ENCODE measurements at places on chromosomes 11 and 22.

DNA sequence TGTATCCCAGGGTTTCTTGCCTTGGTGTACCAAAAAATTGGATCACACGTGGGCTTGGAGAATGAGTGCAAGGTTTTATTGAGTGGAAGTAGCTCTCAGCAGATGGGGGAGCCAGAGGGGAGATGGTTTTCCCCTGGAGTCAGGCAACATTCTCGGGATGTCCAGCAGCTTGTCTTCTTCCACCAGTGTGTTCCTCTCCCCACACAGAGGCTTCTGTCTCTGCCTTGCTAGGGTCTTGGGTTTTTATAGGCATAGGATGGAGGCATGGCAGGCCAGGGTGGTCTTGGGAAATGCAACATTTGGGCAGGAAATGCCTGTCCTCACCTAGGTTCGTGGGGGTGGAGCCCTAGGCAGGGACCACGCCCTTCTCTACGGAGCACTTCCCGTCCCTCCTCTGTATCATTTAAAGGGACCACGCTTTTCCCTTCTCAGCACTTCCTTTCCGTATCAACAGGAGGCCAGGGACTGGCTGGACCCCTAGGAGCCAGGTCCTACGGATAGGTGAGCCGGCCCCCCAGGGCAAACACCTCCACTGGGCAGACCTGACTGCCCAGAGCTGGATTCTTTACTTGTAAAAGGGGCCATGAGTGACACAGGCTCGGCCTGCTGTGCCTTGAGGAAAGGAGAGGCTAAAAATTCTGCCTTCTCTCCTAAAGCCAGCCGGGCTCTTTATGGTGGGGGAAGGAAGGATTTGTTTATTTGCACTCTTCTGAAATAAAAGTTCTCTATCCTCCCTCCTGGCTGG, 55.3 kb upstream of the CCDC188 start:
- DNase-seq: peak; percentile 82

- DNase-seq: no peak
Observed at GRCh38 chr22:20116376-20116950, 559 bp downstream of the RANBP1 start.

- DNase-seq: no peak
Observed at GRCh38 chr22:38697425-38698089, 3.2 kb downstream of the JOSD1 start.

- no peak for DNase-seq
Observed at GRCh38 chr11:99098258-99098657, 77.5 kb downstream of the CNTN5 start.

DNA sequence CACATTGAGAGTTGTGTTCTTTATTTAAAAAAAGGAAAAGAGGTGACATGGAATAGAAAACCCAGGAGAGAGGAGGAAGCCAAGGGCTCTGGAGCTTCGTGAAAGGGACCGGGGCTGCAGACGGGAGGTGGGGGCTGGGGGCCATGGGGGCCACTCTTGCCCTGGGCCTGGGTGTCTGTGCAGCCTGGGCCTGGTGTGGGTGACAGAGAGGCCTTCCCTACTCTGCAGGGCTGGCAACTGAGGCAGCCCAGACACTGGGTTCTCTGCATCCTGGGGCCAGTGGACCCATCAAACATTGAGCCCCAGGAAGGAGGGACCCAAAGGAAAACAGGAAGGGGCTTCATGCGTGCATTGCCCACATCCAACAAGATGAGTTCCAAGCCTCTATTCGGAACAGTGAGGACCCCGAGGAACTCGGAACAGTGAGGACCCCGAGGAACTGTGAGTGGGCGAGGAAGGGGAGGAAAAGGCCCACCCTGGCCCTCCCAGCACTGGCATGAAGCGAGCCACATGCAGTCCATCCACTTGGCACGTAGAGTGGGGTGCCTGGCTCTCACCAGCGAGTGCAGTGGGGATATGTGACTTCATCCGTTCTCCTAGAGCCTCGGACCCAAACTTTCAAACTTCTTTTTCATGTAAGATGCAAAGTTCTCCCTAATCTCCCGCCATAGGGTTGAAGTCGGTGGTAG, 1121.6 kb downstream of the BRD1 start:
- no peak for DNase-seq

GRCh38 chr11:96008161-96008720, 84.3 kb upstream of the MTMR2 start:
- no peak for DNase-seq

- no peak for DNase-seq
Observed at GRCh38 chr22:44037519-44038375, 13.6 kb downstream of the PARVB start.

GRCh38 chr11:44950031-44950624, 555 bp downstream of the TP53I11 start:
- DNase-seq: peak; percentile 61

- no peak for DNase-seq
Observed at GRCh38 chr11:34926101-34926830, 9.8 kb downstream of the PDHX start.

DNA sequence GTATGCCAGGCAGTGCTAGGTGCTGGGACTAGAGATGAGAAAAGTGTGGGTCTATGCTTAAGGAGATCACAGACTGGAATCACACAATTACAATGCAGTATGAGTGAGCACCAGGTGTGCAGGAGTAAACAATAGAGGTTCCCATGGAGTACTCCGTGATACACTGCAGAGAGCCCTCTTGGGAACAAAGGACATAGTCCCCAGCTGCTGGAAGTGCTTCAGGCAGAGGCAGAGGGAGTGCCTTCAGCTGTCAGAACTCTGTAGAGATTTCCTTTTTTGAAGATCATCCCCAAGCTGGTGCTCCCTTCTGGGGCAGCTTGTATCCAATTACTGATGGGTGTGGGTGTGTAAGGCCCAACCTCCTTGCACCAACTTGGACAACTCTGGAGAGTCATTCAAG, 143.5 kb upstream of the PLET1 start:
- no peak for DNase-seq

DNA sequence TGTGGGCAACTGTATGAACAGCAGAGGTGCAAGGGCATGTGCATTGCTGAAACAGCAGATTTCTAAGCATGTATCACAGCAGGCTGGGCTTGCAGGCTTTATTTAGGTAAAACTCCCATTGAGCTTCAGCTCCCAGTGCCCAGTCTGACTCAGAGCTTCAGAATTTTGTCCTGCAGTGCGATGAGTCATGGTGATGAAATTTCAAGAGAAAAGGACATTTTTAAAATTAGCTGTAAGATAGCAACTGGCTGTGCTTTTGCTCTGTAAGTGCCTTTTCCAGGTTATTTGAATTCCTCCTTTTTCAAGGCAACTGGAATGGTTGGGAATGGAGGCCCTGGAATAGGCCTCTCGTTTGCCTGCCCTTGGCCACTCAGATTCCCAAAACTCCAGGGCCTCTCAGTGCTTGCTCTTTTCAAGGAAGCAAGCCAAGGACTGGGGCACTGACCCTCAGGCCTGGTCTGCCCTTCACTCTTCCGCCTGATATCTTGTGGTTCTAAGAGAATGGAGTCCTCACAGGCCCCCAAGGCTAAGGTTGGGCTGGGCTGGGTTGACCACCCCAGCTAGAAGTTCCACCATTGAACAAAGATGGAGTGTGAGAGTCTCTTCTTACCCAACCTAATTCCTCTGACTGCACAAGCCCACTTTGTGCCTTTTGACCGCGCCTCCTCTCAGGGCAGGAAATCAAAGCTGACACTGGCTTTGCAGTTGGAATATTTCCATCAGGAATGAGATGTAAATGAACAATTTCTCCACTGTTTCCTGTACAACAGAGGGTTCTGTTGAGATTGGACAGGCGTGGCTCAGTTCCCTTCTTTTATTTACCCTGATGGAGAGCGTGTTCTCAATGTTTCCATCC, 59.5 kb upstream of the PRSS23 start:
- DNase-seq: peak; percentile 53

DNA sequence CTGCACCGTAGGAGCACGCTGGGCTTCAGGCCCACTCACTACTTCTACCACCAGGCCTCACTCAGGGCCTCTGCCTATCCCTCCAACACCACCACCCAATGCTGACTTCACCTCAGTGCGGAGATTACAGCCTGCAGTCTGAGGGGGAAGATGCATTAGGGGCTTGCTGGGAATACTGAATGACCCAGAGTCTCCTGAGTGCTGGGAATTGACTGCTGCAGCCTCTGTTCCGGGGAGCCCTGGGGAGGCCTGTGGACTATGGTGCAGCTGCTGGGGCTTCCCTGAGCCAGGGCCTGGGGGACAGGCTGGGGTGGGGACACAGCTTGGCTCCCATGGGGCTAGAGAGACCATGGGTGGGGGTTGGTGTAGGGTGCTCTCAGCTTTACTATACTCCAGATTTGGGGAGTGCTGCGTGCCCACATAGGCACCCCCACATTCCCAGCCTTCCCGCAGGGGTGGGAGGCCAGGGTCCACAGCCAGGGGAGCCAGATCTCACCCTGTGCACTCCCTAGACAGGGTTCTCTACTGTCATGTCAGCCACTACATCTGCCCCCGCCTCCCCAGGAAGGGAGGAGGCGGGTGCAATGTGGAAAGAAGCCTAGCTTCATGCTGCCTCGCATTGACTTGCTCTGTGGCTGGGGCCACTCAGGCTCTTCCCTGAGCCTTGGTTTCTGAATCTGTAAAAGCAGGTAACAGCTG, 44.4 kb downstream of the GDPD5 start:
- no peak for DNase-seq

GRCh38 chr11:13928566-13929251, 33.8 kb upstream of the SPON1 start:
- no peak for DNase-seq

DNA sequence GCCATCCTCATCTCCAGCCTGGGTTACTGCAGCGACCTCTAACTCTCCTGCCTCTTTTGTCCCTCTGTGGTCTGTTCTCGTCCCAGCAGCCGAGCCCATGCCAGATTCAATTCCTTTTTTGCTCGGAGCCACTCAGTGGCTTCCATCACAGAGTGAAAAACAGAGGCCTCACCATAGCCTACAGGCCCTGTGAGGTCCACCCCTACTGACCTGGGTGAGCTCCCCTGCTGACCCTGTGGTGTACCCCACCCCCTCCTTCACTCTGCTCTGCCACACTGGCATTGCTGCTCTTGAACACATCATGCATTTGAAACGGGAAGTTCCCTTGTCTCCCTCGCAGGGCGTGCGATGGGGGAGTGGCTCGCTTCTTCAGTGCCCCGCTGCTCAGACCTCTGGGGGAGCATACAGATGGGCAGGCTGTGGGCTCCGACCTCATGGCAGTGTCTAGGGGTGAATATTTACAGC, 2.1 kb downstream of the AIP start:
- peak; percentile 85 for DNase-seq

- no peak for DNase-seq
Observed at GRCh38 chr11:64619196-64619595, 28.2 kb downstream of the SLC22A12 start.

DNA sequence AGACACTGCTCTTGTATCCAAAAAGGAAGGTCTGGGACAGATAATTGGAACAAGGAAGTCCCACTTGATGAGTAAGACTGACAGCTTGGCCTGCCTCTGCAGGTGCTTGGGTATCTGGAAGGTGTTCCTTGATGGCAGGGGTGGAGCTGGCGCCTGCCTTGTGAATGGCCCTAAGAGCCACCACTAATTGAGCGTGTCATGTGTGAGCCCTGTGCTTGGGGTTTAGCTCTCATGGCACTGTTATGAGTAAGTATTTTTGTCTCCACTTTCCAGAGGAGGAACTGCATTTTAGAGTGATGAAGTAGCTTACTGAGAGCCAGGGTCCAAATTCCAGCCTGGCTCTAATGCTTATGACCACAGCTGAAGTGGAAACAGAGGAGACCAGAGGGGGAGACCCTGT, 71.2 kb upstream of the NECTIN1 start:
- no peak for DNase-seq

GRCh38 chr22:46001426-46002106, 24.6 kb upstream of the WNT7B start:
- no peak for DNase-seq

GRCh38 chr11:18721561-18722292, 4.3 kb downstream of the IGSF22 start:
- peak; percentile 68 for DNase-seq

- no peak for DNase-seq
Observed at GRCh38 chr11:31767066-31767465, 44.1 kb downstream of the PAX6 start.

GRCh38 chr11:22807855-22808570, 21.6 kb downstream of the SVIP start:
- no peak for DNase-seq

DNA sequence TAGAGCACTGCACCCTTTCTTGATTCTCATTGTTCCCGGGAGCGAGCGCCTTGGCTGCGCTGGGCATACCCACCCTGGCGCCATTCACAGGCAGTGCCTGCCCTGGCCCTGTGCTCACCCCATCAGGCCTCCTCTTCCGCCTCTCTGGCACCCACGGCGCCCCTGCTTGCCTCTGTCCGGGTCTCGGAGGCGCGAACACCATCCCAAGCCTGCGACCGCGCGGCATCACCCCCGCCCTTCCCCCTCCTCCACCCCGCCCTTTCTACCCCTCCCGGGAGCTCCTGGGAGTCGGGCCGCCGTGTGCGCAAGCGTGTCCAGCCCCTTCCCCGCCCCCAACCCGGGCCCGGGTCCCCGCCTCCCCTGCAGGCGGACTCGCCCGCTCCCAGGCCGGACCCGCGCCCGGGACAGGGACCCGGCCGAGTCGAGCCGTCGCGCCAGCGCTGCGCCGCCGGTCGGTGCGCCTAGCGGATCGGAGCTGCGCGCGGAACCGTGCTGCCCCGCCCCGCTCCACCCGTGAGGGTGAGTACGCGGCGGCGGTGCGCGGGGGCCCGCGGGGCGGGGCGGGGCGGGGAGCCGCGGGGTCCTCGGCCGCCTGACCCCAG, at the start of gene ST3GAL4:
Gene ST3GAL4 (plus strand): TSS at position 363 of the 602 bp plus-strand sequence. CDS start 50,470 bp downstream, outside the sequence.
- DNase-seq: peak; percentile 87

DNA sequence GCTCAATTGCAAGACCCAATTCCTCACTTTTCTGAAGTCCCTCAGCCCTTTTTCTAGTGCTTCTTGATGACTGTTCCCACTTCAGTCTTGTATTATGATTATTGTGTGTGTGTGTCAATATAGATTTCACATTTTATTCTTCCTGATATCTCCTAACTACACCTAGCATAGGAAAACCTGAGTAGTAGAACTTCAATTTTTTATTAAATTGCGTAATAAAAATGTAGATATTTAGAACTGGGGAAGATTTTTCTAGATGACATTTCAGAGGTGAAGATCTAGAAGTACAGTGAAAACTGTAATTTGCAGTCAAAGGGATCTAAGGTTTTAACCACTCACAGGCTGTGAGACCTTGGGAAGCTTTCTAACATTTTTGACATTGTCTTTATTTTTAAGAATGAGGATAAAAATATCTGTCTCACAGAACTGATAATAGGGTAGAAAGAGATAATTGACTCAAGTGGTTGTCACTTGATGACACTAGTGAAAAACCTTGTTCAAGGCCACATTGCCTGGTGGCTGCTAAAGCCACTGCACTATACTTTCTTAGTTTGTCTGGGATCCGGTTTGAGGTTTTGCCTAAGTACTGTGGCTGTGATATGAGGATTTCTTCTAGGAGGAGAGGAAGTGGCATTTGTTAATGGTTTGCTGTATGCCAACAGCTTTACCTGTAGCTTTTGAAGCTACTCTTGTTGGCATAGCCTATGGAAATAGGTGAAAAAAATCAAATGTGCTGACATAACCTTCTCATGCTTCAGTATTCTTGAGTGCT, 32.2 kb upstream of the SESN3 start:
- no peak for DNase-seq

DNA sequence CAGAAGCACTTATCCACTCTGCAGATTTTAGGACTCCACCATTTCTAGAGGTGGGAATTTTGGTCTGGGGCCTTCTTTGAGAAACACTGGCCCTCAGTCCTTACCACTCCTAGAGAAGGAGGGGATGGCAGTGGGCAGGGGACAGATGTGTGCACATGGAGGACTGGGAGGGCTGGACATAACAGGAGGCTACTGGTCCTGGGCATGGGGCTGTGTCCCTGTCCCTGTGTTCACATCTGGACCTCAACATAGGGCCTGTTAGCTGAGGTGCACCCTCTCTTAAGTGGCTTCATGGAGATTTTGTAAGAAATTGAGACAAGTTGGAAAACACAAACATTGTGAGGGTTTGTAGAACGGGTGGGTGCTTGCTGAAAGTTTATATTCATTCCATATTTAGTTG, 103.4 kb downstream of the ATXN10 start:
- DNase-seq: no peak
